ENCODE measurements at places on chromosomes 7 and 10.

- no peak for DNase-seq
Observed at GRCh38 chr7:28410628-28411531, 1.4 kb upstream of the CREB5 start.

- no peak for DNase-seq
Observed at GRCh38 chr7:157622408-157623205, 285.8 kb downstream of the DNAJB6 start.

GRCh38 chr10:16116404-16117304, 256.3 kb upstream of the MINDY3 start:
- DNase-seq: no peak

GRCh38 chr10:77357185-77357584, 280.4 kb downstream of the KCNMA1 start:
- no peak for DNase-seq

DNA sequence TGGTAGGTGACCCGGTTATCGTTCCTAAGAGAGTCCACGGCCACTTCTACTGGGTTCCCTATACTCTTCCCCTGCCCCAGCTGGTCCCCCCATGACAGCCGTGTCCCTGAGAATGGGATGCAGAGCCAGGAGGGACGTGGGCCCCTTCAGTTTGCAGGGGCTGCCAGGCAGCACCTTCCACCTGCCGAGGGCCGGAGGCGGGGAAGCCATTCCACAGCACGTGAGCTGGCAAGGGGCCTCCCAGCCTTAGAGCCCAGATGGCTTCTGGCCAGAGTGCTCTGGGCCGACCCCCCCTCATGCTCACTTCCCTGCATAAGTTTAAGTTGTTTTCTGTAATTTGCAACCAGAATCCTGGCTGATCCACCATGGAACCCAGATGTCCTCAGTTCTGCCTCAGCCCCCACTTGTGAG, 39.0 kb downstream of the DIP2C start:
- DNase-seq: no peak

DNA sequence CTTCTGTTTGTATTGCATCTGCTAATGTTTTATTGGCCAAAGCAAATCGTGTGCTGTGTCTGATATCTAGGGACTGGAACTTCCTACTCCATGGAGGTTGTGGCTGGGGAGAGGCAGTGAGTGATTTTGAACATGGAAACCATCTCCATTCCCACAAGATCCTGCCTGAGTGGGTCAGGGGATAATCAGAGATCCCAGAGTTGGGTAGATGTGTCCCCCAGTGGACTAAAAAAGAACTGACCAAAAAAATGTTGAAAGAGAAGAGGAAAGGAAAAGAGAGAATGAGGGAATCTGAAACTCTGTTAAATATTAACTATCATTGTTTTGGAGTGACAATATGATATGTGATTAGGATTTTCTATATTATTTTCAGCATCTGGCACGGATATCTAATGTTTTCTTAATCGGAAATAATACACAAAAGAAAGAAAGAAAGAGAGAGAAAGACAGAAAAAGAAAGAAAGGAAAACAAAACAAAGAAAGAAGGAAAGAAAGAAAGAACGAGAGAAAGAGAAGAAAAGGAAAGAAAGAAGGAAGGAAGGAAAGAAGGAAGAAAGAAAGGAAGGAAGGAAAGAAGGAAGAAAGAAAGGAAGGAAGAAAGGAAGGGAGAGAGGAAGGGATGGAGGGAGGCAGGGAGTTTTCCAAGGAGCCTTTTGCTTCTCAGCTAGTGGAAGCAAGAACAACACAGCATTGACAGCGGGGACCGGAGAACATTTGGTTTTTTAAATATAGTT, 638.5 kb downstream of the CCSER2 start:
- DNase-seq: no peak

GRCh38 chr7:36527549-36527913, 137.9 kb downstream of the ANLN start:
- no peak for DNase-seq

GRCh38 chr7:19442016-19442785, 266.6 kb downstream of the POLR1F start:
- no peak for DNase-seq

DNA sequence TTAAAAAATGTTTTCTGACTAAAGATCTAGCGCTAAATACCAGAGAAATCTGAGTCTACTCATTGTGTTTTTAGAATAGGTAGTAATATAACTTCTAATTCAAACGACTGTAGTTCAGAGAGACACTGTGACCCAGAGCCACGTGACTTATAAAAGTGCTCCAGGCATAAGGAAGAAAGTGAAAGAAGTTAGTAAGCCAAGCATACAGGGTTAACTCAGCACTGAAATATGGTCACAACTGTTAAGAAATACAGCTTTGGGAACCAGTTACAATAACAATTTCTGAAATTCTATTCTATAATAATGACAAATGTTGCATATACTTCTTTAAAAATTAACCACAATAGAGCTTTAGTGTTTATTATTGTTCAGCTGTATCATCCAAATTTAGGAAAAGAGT, 119.1 kb downstream of the TFEC start:
- no peak for DNase-seq

- no peak for DNase-seq
Observed at GRCh38 chr7:102866535-102867215, 46.1 kb upstream of the LRRC17 start.

DNA sequence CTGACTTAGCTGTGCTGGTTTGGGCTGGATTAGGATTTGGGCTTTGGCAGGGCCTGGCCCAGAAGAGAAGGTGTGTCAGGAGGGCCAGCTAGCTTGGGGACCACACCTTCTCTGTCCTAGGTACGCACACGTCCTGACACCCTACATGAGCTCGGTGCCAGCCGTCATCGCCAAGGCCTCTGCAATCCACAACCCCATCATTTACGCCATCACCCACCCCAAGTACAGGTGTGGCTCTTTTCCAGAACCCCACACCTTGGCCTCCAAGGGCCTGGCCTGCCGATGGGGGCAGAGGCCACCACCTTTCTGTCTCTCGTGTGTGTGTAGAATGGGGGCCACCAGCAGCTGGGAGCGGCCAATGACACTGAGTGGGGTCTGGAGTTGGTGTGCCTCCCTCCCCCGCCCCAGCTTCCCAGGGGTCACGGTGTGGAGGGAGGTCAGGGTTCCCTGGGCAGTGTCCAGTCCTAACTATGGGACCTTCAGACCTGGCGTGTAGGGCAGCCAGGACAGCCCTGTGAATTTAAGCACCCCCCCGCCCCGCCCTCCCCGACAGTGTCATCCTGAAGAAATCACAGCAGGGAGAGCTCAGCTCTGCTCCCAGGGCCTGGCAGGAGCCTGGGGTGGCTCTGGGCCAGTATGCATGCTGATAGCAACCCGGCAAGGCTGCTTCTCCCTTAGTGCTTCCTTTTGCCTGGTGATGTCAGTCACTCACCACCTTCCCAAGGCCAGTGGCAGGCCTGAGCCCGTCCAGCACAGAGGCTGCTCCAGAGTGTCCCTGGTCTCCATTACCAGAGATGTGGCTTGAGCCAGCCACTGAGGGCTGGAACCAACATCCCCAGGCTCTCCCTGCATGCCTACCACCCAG, 6.9 kb upstream of the LDB3 start:
- DNase-seq: no peak

GRCh38 chr7:96266580-96266979, 55.3 kb downstream of the SLC25A13 start:
- no peak for DNase-seq

DNA sequence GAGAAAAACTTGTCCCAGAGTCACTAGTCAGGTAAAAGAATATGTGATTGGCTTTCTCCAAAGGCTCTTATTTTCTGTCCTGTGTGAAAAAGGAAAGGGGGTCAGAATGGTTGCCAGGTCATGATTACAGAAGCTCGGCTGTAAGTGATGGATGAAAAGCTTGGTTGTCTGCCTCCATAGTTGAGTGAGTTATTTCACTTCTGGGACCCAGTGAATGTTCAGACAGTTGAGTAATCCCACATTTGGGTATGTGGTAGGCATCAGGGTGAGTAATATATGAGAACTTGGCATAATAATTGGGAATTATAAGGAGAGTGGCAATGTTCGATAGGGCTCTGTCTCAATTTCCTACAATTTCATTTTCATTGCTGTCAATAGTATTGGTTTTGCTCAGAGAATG, 72.5 kb downstream of the BBS9 start:
- no peak for DNase-seq

DNA sequence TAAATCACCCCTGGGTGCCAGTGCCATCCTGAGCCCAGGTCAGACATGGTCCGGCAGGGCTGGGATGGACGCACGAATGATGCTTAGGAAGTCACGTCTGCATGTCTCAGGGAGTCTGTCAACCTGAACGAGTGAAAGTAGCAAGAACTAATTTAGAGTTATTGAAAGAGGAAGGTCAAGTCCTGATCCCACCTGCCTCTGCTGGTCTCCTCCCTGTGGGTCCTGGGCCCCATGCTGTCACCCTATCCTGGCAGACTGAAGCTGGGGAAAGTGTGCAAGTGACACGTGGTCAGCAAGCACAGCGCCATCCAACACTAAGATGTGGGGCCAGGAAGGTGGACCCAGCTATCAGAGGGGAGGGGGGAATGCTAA, 26.1 kb upstream of the GRID1 start:
- no peak for DNase-seq

GRCh38 chr10:28806951-28807759, 129.8 kb downstream of the BAMBI start:
- no peak for DNase-seq

GRCh38 chr10:33506838-33507661, 172.6 kb upstream of the NRP1 start:
- DNase-seq: no peak

GRCh38 chr7:67661-68395, 124.5 kb upstream of the FAM20C start:
- DNase-seq: no peak

DNA sequence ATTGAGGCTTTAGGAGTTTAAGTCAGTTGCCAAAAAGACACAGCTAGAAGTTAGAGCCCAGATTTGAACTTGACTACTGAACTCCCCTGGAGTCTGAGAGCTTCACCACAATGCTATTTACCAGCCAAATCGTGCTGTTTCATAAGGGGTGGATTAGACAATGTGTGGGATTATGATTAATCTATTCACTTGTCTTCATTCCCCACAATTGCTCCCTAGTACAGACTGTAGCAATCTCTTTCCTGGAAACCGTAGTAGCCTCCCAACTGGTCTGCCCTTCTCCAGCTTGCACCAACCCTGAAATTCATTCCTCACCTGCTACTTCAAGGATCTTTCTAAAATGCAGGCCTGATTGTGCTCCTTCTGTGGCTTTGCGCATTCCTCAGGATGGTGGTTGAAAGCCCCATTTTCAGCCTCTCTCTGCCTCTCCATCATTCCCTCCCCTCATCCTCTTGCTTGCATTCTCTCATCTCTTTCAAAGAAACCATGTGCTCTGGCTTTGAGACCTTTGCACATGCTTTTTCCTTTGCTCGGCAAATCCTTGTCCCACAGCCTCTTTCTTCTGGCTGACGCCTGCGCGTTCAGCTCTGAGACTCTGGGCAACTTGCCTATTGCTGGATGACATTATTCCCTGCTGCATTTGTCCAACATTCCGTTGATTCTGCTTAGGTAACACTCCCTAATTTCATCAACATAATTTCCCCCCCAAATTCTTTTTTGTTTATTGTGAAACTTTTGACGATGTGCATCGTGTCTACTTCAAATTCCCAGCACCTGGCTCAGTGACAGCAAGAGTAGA, 145.1 kb downstream of the ADRA2A start:
- DNase-seq: no peak

DNA sequence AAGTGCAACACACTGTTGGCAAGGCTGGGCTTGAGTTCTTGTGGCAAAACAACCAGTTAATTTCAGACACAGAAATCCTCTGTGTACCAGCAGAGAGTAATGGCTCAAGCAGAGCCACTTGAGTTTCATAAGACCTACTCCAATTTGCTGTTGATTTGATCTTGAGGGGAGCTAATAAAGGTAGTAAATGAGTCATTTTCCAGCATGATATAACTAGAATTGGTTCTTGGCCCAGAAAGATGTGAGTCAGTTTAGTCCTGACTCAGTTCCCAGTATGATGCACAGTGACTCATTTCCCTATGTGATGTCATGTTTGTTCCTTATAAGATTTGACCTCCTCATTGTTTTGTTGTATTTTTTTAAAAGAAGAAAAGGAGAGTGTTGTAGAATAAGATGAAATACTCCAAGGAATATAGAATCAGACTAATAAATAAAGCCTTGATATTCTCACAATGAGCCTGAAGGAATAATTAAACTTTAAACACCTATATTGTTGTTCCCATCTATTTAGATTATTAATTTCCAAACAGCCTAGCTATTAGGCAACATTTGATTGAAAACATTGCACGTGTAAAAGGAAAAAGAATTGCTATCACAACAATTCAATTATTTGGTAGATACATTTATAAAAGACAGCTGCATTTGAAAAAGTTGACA, 186.2 kb downstream of the REEP3 start:
- no peak for DNase-seq

DNA sequence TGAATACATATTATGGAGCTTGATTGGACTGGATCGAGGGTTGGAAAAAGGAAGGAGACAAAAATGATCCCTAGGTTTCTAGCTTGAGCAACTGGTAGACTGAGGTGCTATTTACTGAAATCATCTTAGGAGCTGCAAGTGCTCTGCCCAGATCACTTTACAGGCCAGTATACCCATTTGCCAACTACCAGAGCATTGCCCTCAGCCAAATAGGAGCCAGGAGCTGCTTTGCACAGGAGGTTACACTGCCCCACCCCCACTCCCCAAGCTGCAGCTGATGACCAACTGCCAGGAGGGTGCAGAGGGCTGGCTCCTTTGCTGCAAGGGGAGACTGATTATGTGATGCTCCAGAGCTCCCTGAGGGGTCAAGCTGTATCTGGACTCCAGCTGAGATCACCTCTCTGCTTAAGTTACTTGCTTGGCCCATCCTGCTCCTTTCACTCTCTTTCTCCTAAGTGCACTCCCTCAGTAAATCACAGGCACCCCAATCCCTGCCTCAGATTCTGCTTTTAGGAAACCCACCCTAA, 275.4 kb downstream of the ZEB1 start:
- DNase-seq: no peak

DNA sequence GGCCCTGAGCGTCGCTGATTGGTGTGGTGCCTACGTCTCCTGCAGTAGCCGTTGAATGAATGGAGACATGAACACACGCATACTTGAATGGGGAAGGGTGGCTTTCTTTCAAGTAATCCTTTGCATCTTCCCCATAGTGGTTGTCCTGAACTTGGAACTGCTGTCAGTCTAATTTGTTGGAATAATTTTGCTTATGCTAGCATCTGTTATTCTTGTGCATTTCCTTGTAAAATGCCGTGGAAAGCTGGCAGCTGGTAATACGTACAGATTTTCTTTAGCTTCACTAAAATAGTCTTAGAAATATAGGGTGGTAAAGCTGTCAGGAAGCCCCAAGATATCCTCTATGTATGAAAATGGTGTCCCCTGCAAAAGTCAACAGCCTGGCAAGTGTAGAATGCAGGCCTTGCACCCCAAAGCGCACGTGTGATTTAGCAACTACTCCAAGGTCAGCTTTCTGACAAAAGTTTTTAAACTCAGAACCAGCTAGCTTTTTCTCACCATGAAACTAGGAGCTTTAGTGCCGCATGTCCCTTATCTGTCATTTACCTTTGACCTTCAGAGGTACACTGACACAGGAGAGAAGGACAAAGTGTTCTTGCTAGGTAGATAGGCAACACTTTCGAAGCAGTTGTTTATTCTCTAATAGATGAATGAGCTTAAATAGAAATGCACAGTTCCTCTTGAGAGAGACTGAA, 70.8 kb downstream of the RBM33 start:
- DNase-seq: no peak

- DNase-seq: no peak
Observed at GRCh38 chr7:20172736-20173334, 44.3 kb downstream of the MACC1 start.

- DNase-seq: no peak
Observed at GRCh38 chr7:141706239-141707064, 1.7 kb upstream of the WEE2 start.

GRCh38 chr7:2233926-2234325, 1.2 kb upstream of the MAD1L1 start:
- no peak for DNase-seq

- DNase-seq: no peak
Observed at GRCh38 chr10:78584266-78584665, 484.5 kb upstream of the ZMIZ1 start.
